ENCODE measurements at places on chromosomes 6 and 20. TPM values are rescaled to one million over a fixed set of nuclear protein-coding genes. Genes with fewer than 3 reads are reported as not detected.
A peak's percentile ranks its signal among the peaks of the same experiment; 100 is the strongest.

DNA sequence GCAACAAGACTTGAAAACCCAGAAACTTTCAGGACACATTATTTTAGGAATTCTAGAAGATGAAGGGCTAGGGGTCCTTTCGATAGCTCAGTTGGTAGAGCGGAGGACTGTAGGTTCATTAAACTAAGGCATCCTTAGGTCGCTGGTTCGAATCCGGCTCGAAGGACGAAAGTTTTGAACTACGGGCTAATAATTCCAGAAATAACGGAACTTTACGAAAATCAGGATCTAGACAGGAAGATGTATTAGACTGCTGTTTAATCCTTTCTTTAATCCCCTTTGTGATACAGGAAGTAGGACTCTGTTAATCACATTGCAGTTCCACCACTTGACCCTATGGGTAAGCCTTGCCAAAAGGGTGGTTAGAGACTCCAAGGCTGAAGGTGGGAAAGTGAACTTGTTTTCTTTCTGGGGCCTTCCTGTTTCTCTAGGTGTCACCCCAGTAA, 21.2 kb upstream of the ABT1 start:
- no peak overlapping the region for H3K27ac ChIP-seq
- peaks cover 14% of the 10 kb centered on the region for H3K27me3 ChIP-seq
- H3K4me3 ChIP-seq = no peak overlapping the region
- no peak for DNase-seq
- H3K36me3 ChIP-seq = peaks cover 5% of the 10 kb centered on the region

The SAMD10 gene
- total RNA-seq = 12.5 TPM

- H3K4me1 ChIP-seq = peaks cover 39% of the 10 kb centered on the region
- no peak for DNase-seq
- peaks cover 6% of the 10 kb centered on the region for H3K27me3 ChIP-seq
- peak overlapping the region; percentile 75 for H3K4me3 ChIP-seq
- peaks cover 4% of the 10 kb centered on the region for H3K36me3 ChIP-seq
These were observed 897 bp upstream of the STMN3 start for GRCh38 chr20:63653974-63654668.

The REPS1 gene
- total RNA-seq = 39.2 TPM

The RPRD1B gene
- 34.3 TPM for total RNA-seq

The OPN5 gene
- total RNA-seq = not detected

- no peak overlapping the region for H3K4me3 ChIP-seq
- no peaks in the 10 kb centered on the region for H3K36me3 ChIP-seq
- H3K4me1 ChIP-seq = peaks cover under 1% of the 10 kb centered on the region
These were observed 172.8 kb upstream of the SYNDIG1 start for GRCh38 chr20:24296477-24297261.

The OR2H2 gene
- not detected for total RNA-seq

The TCF15 gene
- total RNA-seq = not detected

DNA sequence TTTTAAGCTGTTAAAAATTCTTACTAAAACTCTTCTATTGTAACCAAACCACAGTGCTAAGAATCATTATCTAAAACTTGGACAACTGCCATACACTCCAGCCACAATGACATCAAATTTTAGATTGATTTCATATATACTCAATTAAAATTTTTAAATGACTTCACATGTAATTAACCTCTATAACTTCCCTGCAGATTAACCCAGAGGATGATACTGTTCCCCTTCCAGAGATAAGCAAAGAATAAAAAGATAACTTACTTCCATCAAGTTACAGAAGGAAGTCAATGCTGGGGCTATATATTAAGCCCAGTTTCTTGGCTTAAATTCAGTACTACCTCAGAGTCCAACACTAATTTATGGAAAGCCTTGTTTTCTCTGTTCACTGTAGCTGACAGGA, 71.3 kb downstream of the ARHGAP18 start:
- H3K36me3 ChIP-seq = peaks cover 27% of the 10 kb centered on the region
- no peaks in the 10 kb centered on the region for H3K4me1 ChIP-seq
- H3K27ac ChIP-seq = no peak overlapping the region
- no peak overlapping the region for H3K4me3 ChIP-seq
- no peak for DNase-seq
- no peaks in the 10 kb centered on the region for H3K27me3 ChIP-seq

DNA sequence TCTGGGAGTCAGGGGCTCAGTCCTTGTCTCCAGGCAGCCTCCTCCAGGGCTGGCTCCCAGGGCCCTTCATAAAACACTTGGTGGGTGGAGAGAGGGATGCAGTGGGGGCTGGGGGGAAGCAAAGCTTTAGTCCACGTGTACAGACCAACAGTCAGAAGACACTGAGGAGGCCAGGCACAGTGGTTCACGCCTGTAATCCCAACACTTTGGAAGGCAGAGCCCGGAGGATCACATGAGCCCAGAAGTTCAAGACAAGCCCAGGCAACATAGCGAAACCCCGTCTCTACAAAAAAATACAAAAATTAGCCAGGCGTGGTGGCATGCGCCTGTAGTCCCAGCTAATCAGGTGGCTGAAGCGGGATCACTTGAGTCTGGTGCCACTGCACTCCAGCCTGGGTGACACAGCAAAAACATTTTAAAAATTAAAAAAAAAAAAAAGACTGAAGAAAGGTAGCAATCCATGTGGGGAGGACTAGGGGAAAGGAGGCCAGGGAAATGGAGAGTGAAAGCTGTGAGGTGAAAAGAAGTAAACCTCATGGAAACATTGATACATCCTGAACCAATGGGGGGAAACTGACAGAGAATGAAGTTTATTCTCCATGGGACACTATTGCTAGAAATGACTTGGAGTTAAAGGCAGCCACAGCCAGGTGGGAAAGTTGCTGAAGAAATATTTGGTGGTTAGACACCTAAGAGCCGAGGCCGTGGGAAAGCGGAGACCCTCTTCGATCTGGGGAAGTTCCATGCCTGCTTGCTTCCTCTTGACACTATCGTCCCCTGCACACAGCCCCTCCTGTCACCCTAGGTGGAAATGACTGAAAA, 35.4 kb downstream of the PIM1 start:
- H3K27ac ChIP-seq = peak overlapping the region; percentile 80
- H3K27me3 ChIP-seq = no peaks in the 10 kb centered on the region
- peak overlapping the region; percentile 32 for H3K4me3 ChIP-seq
- DNase-seq = no peak
- H3K36me3 ChIP-seq = peaks cover 2% of the 10 kb centered on the region

The MEI4 gene
- total RNA-seq = not detected

- H3K27me3 ChIP-seq = peaks cover 7% of the 10 kb centered on the region
- H3K4me3 ChIP-seq = no peak overlapping the region
- no peak overlapping the region for H3K27ac ChIP-seq
- H3K4me1 ChIP-seq = no peaks in the 10 kb centered on the region
- no peak for DNase-seq
- H3K36me3 ChIP-seq = no peaks in the 10 kb centered on the region
These were observed 273.6 kb downstream of the PHACTR1 start for GRCh38 chr6:12990162-12990561.

DNA sequence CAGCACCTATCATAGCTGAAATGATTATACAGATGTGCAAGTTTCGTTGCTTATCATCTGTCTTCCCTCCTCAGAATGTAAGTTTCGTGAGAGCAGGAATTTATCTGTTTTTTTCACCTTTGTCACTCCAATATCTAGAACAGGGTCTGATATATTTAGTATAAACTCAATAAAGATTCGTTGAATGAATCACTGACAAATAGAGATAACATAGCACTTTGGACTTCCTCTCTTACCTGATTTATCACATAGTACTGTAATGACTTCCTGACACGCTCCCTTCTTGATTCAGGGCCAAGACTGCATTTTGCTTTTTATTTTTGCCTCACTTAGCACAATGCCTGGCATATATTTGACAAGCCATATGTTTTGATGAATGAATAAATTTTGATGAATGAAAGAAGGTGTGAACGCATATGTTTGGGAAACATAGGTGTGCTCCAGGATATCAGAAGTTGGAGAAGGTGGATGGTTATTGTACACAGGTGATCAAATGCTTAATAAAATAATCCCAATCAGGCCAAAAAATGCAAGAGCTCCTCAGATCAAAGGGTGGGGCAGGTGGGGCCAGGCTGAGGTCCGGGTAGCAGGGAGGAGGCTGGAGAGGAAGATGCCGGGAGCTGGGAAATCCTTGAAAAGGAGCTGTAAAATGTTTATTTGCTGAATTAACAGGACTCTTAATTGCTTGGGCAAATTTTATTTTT, 33.0 kb downstream of the PIM1 start:
- no peaks in the 10 kb centered on the region for H3K27me3 ChIP-seq
- peaks cover 2% of the 10 kb centered on the region for H3K36me3 ChIP-seq
- H3K4me1 ChIP-seq = peaks cover 72% of the 10 kb centered on the region

GRCh38 chr6:11214084-11214833, 18.2 kb downstream of the NEDD9 start:
- peaks cover 76% of the 10 kb centered on the region for H3K4me1 ChIP-seq
- no peak overlapping the region for H3K4me3 ChIP-seq
- H3K27me3 ChIP-seq = no peaks in the 10 kb centered on the region
- DNase-seq = no peak

- DNase-seq = peak; percentile 59
- H3K27me3 ChIP-seq = no peaks in the 10 kb centered on the region
- H3K36me3 ChIP-seq = peaks cover 17% of the 10 kb centered on the region
- no peak overlapping the region for H3K27ac ChIP-seq
- H3K4me3 ChIP-seq = no peak overlapping the region
These were observed 36.3 kb downstream of the RNF146 start for GRCh38 chr6:127302728-127303660.

DNA sequence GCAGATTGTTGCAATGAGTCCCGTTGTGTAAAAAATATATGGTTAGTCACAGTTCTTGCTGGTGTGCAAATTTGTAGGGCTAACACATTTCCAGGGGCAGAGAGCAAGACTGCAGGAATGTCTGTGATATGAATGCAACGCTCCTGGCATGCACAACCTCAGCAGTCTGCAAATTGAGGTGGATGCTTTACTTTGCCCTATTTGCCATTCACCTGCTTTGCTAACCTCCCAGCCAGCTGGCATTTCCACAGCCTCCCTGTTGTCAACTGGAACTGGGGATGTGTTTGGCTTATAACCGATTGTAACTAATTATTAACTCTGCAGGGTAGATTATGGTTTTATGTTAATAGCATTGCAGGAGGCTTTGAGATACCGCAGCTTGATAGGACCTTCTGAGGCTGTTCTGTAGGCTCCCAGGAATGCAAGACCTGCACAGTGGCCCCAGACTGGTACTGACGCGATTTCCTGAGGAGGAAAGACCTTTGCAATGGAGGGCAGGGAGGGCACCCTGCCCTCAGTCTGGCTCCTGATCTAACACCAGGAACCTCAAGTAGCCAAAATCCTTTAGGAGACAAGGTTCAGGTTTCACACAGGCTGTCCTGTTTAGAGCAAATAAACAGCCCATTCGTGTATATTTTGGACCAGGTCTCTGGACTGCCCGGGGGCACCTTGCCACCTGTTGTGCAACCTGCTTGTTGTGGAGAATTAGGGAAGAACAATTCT, 53.4 kb downstream of the EDN1 start:
- H3K27ac ChIP-seq = no peak overlapping the region
- no peak overlapping the region for H3K4me3 ChIP-seq
- no peaks in the 10 kb centered on the region for H3K4me1 ChIP-seq
- no peaks in the 10 kb centered on the region for H3K27me3 ChIP-seq
- H3K36me3 ChIP-seq = no peaks in the 10 kb centered on the region

Data from activated CD8-positive, alpha-beta T cell treated with anti-CD3 and anti-CD28 coated beads, Interleukin-2, amount 10 ng/mL, durations not matched to agents 7 days and 5 days (primary cell).